ENCODE measurements at places on chromosomes 6 and 20.

GRCh38 chr20:62924442-62925075 is 1.7 kb downstream of the DIDO1 start:
- DNase-seq = no peak

- DNase-seq = no peak
These were observed 73.4 kb upstream of the RAB32 start for GRCh38 chr6:146470091-146470770.

DNA sequence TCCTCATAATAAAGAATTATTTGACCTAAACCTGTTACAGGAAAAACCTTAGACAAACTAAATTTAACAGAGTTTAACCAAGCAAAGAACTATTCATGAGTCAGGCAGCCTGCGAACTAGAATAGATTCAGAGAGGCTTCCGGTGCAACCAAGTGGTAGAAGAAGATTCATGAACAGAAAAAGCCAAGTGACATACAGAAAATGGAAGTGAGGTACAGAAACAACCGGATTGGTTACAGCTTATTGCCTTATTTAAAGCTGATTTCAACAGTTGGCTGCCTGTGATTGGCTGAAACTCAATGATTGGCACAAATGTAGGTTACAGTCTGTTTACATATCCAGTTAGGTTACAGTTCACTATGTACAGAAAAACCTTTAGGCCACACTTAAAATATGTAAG is 10.1 kb downstream of the PPP1R3G start:
- DNase-seq = no peak

- DNase-seq = no peak
These were observed 130.5 kb upstream of the MAN1A1 start for GRCh38 chr6:119479860-119480655.

GRCh38 chr20:58818586-58819285 is 32.0 kb downstream of the GNAS-AS1 start:
- no peak for DNase-seq

DNA sequence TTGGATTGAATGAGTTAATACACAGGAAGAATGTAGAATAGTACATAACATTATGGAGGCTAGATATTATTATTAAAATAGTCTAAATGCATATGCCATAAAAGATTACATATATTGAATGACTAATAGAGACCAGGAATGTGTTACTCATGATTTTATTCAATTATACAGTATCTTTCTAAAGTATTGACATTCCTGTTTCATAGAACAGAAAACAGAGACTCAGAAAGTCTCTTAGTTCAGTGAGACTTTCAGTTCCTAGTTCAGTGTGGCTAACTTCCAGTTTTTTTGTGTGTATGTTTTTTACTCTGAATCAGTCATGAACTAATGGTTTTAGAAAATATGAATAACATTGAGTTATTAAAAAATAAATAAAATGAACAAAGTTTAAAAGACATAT is 34.6 kb upstream of the TMEM244 start:
- DNase-seq = no peak

DNA sequence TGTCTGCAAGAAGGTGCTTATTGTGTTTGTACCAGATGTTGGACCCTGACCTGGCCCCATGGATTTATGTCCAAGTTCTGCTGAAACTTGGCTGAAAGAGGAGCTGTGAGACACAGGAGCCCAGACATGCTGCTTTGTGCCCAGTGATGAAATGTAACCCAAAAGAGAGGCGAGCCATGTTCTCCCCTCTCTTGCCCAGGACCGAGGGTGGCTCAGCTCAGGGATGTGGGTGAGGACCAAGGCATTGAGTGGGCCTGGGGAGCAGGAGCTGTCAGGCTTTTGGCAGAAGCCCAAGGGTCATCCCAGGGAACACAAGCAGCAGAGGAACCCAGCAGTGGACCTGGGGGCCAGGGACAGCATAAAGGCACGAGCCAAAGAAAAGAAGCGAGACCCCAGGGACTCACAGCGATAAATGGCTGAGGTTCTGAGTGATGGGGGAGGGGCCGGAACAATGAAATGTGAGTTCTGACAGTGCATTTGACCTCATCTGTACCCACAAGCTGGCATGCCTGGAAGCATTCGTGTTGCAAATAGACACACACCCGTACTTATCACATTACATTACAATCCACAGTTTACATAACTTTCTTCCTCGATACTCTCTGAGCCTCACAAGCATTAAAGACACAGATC is 363.4 kb upstream of the JARID2 start:
- DNase-seq = no peak

Data from NCI-H2107 (cell line).